ENCODE measurements at places on chromosomes 11 and 22.

GRCh38 chr22:44685384-44686056 lies 16.5 kb upstream of the PRR5 start:
- H3K36me3 ChIP-seq: peaks cover 9% of the 10 kb centered on the region
- peak; percentile 87 for DNase-seq
- no peaks in the 10 kb centered on the region for H3K27me3 ChIP-seq
- peaks cover 58% of the 10 kb centered on the region for H3K4me1 ChIP-seq

DNA sequence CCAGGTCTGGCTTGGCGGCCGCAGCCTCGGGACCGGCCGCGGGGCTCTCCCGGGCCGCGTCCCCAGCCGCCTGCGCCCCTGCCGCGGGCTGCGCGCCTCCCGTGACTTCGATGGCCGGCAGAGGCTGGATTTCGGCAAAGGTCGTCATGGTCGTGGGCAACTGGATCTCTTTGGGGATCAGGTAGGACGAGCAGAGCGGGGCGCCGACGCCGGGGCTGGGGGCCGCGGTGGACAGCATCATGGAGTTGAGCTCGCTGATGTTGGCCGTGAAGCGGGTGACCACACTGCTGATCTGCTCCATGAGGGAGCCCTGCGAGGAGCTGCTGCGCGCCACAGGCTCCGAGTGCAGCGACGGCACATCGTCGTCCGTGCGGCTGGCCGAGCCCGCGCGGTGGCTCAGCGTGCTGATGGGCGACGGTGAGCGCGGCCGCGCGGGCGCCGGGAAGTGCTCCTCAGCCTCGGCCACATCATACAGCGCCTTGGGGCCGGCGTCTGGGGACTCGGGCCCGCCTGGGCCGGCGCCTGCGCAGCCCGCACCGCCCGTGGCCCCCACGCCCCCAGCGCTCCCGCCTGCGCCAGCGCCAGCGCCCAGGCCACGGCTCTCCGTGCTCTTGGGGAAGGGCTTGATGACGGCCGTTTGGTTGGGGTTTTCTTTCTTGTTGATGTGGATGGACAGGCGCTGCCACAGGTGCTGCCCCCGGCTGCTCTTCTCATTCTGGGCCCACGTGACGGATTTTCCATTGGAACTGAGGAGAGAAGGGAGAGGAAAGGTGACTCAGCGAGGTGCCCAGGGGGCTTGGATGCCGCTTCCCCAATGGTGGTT lies 171.4 kb upstream of the CTSC start:
- no peak overlapping the region for H3K27ac ChIP-seq
- peak overlapping the region; percentile 71 for H3K4me3 ChIP-seq
- peaks cover 13% of the 10 kb centered on the region for H3K4me1 ChIP-seq
- peaks cover 64% of the 10 kb centered on the region for H3K27me3 ChIP-seq

DNA sequence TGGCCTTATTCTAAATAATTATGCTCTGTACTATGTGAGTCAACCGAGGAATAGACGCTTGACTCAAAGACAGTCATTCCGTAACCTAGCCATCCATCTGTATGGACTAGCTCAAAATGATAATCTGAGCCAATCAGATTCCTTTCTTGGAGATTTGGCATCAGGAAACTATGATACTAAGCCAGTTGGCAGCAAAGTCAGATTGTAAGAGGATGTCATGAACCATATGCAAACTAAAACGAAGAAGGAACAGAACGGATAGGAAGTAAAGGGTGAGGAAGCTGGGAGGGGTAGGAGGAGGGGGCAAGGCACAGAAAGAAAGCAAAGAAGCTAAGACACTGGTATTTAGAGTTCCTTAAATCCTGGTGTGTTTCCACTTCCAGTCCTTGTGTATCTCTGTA lies 10.7 kb upstream of the SESN3 start:
- H3K4me1 ChIP-seq: peaks cover 2% of the 10 kb centered on the region
- no peak overlapping the region for H3K4me3 ChIP-seq
- no peak overlapping the region for H3K27ac ChIP-seq
- DNase-seq: no peak
- no peaks in the 10 kb centered on the region for H3K36me3 ChIP-seq
- H3K27me3 ChIP-seq: no peaks in the 10 kb centered on the region

DNA sequence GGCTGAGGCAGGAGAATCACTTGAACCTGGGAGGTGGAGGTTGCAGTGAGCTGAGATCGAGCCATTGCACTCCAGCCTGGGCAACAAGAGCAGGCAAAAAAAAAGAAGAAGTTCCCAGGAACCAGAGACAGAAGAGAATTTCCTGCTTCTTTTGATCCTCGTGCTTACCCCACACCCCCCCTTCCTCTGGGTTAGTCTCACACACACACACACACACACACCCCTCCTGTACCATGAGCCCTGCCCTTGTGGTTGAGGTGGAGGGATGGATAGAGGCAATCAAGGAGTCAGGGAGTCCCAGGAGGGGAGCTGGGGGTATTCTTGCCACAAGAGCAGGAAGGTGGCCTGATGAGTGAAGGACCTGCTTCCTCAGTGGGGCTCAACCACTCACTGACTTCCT lies 4.1 kb upstream of the UBE2L6 start:
- H3K27ac ChIP-seq: peak overlapping the region; percentile 60
- H3K4me3 ChIP-seq: no peak overlapping the region
- no peak for DNase-seq
- peaks cover 6% of the 10 kb centered on the region for H3K36me3 ChIP-seq
- peaks cover 24% of the 10 kb centered on the region for H3K4me1 ChIP-seq
- H3K27me3 ChIP-seq: peaks cover 8% of the 10 kb centered on the region

DNA sequence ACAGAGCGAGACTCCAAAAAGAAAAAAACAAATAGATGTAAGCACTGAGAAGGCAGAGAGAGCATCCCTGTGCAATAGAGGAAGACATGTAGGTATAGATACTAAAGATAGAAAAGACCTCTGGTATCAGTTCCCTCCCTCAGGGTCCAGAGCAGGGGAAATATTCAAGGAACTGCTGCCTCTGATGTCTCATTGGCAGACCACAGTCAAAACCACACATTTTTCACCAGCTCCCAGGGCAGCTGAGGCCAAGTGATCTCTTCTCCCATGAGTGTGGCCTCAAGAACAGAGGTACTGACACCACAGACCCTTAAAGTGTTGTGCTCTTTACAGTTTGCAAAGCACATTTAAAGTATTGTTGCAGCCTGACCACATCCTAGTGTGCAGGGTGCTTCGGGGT lies 288.5 kb downstream of the NTM start:
- DNase-seq: no peak
- no peak overlapping the region for H3K27ac ChIP-seq
- no peaks in the 10 kb centered on the region for H3K4me1 ChIP-seq
- no peaks in the 10 kb centered on the region for H3K36me3 ChIP-seq
- H3K27me3 ChIP-seq: no peaks in the 10 kb centered on the region
- H3K4me3 ChIP-seq: no peak overlapping the region

DNA sequence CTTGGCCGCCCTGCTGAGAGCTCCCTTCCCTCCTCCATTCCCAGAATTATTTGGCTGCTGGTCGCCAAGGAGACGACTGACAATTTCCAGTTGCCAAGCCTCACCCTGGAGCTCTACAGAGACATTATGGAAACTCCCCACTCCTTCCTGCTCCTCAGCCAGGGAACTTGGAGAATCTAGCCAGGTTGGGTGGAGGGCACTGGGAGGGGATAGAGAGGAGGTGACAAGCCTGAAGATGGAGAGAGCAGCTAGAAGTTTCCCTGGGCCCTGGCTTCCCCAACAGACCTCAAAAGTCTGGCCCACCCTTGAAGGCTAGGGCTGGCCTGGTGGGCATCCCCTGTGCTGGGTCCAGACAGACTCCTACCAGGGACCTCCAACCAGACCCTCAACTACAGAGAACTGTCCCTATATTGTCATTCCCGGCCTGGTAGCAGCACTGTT lies 6.7 kb upstream of the VSIG10L2 start:
- DNase-seq: no peak
- H3K27ac ChIP-seq: peak overlapping the region; percentile 54
- H3K4me1 ChIP-seq: peaks cover 17% of the 10 kb centered on the region
- H3K4me3 ChIP-seq: no peak overlapping the region

- H3K27me3 ChIP-seq: peaks cover 19% of the 10 kb centered on the region
- no peak overlapping the region for H3K27ac ChIP-seq
- H3K4me1 ChIP-seq: no peaks in the 10 kb centered on the region
- no peak overlapping the region for H3K4me3 ChIP-seq
- no peak for DNase-seq
Observed at GRCh38 chr11:107468596-107468995, 11.0 kb upstream of the CWF19L2 start.

DNA sequence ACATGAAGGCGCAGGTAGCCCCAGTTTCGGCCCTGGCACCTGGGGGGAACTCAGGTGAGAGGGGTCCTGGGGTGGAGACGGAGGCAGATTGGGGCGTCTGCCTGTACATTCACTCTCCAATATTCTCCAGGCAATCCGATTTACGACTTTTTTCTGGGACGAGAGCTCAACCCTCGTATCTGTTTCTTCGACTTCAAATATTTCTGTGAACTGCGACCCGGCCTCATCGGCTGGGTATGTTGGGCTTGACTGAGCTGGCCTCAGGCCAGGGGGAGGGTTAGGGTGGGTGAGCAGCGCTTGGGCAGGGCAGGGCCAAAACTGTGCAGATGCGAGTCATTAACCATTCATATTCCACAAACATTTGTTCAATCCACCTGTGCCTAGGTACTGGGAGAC lies 1.7 kb downstream of the TM7SF2 start:
- peak overlapping the region; percentile 88 for H3K27ac ChIP-seq
- peaks cover 8% of the 10 kb centered on the region for H3K36me3 ChIP-seq
- no peak for DNase-seq
- no peaks in the 10 kb centered on the region for H3K27me3 ChIP-seq
- H3K4me1 ChIP-seq: peaks cover 56% of the 10 kb centered on the region

DNA sequence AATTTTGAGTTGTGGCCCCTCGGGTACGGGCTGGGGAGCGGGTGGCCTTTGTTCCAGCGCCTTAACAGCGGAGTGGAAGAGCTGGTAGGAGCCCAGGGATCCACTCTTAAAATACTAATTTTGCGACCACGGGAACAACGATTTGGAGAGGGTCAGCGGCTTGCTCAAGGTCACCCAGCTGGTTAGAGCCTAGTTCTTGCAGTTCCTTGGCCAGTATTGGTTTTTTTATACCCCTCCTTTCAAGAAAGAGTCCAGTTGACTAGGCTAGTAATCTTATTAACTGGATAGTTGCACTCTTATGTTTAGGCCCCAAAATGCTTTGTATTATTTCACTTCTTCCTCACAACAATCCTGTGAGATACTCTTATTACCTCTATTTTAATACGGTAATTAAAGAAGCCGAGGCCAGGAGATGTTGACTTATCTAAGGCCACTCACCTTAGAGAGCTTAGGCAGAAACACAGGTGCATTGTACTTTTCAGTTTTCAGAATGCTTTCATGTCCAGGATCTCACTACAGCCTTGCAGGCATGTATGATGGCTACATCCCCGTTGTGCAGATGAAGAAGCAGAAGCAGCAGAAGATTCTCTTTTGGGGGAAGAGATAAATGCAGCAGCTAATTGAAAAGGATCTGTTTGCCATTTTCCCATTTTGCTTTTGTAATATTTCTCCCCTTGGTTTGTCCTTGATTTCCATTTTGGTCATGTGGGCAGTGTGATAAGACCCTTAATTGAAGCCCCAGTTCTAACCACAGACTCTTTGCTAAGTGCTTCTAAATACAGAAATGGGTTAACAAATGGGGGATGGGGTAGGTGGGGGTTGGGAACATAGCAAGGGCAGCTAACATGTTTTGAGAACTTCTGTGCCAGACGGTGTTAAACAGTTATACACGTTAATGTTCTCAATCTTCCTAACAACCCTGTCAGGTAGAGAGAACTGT lies 1.4 kb downstream of the SREBF2 start:
- H3K36me3 ChIP-seq: peaks cover 69% of the 10 kb centered on the region
- H3K4me3 ChIP-seq: peak overlapping the region; percentile 90
- DNase-seq: no peak
- H3K4me1 ChIP-seq: peaks cover 60% of the 10 kb centered on the region

- H3K4me3 ChIP-seq: no peak overlapping the region
- DNase-seq: no peak
- peaks cover 3% of the 10 kb centered on the region for H3K27me3 ChIP-seq
- no peaks in the 10 kb centered on the region for H3K36me3 ChIP-seq
- peaks cover 21% of the 10 kb centered on the region for H3K4me1 ChIP-seq
- no peak overlapping the region for H3K27ac ChIP-seq
Observed at GRCh38 chr11:83124636-83125424, 32.1 kb upstream of the PCF11 start.

- no peak overlapping the region for H3K27ac ChIP-seq
- H3K4me3 ChIP-seq: no peak overlapping the region
- H3K4me1 ChIP-seq: no peaks in the 10 kb centered on the region
- DNase-seq: no peak
Observed at GRCh38 chr22:11627798-11628650, 3900.0 kb upstream of the OR11H1 start.

- no peak overlapping the region for H3K27ac ChIP-seq
- H3K36me3 ChIP-seq: no peaks in the 10 kb centered on the region
- H3K4me1 ChIP-seq: peaks cover 5% of the 10 kb centered on the region
- no peak overlapping the region for H3K4me3 ChIP-seq
- peaks cover 6% of the 10 kb centered on the region for H3K27me3 ChIP-seq
- DNase-seq: no peak
Observed at GRCh38 chr11:65311170-65311678, 3.4 kb upstream of the CDC42EP2 start.

DNA sequence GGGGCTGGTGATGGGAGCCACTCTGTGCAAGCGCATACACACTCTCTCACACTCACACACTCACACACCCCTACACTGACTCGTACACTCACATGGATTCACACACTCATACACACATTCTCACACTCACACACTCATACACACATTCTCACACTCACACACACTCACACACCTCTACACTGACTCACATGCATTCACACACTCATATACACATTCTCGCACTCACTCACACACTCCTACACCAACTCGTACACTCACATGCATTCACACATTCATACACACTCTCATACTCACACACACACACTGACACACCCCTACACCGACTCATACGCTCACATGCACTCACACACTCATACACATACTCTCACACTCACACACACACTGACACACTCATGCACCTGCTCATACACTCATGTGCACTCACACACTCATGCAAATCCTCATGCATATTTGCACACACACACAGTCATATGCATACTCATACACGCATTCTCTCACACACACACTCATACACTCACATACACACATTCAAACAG lies 5.1 kb downstream of the KRTAP5-11 start:
- H3K36me3 ChIP-seq: no peaks in the 10 kb centered on the region
- no peak overlapping the region for H3K27ac ChIP-seq
- DNase-seq: no peak
- peaks cover 2% of the 10 kb centered on the region for H3K4me1 ChIP-seq
- H3K27me3 ChIP-seq: peaks cover 13% of the 10 kb centered on the region
